ENCODE measurements at places on chromosomes 5 and 9.

DNA sequence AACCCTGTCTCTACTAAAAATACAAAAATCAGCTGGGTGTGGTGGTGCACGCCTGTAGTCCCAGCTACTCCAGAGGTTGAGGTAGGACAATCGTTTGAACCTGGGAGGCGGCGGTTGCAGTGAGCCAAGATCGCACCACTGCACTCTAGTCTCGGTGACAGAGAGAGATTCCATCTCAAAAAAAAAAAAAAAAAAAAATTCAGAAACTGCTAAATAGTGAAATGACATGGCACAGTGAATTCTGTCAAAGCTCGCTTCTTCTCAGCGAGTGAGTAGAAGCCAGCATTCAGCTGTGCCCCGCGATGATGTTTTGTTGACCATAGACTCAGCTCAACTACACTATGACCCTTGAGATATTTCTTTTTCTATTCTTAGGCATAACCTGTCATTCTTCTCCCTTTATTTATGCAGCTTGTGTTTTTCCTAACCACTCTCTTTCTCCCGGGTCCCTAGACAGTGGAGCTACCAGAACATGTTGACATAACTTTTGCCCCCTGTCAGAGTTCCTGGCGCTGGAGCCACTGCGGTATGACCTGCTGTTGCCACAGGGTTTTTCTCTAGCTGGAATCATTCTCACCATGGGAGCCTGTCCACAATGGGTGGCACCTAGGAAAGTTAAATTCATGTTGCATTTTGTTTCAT, 13.5 kb upstream of the IQGAP2 start:
- DNase-seq = no peak

- DNase-seq = no peak
These were observed 453.5 kb downstream of the GADD45G start for GRCh38 chr9:90058182-90058763.

GRCh38 chr5:177317959-177318377, 6.3 kb upstream of the MXD3 start:
- no peak for DNase-seq

GRCh38 chr5:131914472-131914871, 31.0 kb downstream of the MEIKIN start:
- no peak for DNase-seq

GRCh38 chr5:163619273-163619934, 114.0 kb downstream of the MAT2B start:
- DNase-seq = no peak

GRCh38 chr5:147508711-147509040, 1.2 kb downstream of the DPYSL3 start:
- no peak for DNase-seq

GRCh38 chr5:124919076-124919475, 172.6 kb upstream of the ZNF608 start:
- no peak for DNase-seq

DNA sequence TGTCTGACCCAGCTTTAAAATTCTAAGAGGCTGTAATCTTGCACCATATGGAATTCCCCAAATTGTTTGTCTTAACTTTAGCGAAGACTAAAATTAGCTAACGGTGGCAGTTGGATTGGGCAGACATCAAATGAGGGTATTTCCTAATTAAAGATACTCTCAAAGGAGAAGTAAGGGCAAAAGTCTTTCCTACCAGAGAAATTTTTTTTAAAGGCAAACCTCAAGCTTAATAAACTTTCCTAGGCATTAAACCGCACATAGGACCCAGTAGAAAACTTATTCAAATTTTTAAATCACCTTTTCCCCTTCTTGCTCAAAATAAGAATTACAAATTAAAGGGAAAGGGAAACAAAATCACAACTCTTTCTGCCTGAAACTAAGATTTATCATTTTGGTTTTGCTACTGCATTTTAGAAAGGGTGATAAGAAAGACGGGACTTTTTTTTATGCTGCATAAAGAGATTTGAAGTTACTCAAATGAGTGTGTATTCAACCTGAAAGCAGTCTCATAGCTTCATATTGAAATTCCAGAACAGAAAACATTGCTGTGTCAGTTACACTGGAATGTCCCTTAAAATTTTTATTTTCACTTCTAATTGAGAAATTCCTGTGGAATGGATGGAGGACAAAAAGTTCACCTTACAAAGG, 189.1 kb upstream of the PTGER4 start:
- DNase-seq = no peak

- no peak for DNase-seq
These were observed 170.5 kb downstream of the TLE4 start for GRCh38 chr9:79742110-79742721.

- no peak for DNase-seq
These were observed 250.7 kb downstream of the ANXA1 start for GRCh38 chr9:73402081-73403028.

GRCh38 chr5:64978546-64978945, 209.8 kb downstream of the CWC27 start:
- DNase-seq = no peak

GRCh38 chr5:31362529-31362900, 169.0 kb downstream of the CDH6 start:
- no peak for DNase-seq

- DNase-seq = no peak
These were observed 143.6 kb downstream of the MRPS30 start for GRCh38 chr5:44952376-44952775.

GRCh38 chr9:111924281-111924680, 27.7 kb downstream of the UGCG start:
- no peak for DNase-seq

DNA sequence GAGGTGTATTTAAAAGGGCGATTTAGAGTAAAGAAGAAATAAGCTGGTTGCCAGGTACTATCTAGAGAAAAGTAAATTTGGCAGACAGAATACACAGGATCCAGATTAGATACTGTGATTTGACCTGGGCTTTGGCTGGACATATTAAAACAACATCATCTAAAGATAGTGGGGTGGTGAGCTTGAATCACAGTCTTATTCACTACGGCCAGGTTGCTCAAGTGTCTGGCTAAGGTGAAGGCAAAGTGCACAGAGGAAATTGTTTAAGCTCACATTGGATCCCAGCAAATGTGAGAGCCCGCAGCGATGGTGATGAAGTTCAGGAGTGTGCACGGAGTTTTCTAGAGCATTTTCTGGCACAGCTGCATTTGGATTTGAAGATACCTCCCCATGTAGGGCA, 398.2 kb upstream of the MEF2C start:
- DNase-seq = no peak

- no peak for DNase-seq
These were observed 116.0 kb downstream of the KCNN2 start for GRCh38 chr5:114477816-114478334.

GRCh38 chr9:124419832-124420489, 4.7 kb upstream of the PSMB7 start:
- no peak for DNase-seq

DNA sequence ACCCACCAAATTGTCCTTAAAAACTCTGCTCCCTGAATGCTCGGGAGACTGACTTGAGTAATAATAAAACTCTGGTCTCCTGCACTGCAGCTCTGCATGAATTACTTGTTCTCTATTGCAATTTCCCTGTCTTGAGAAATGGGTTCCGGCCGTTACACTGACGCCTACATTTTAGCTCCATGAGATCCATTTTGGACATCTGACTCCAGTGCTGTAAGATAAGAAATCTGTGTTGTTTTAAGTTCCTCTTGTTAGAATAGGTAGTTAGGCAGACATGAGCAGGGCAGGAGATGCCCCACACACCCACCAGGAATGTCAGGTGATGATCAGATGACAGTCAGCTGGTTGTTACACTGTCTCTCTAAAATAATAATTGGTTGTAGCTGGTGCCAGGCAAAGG, 125.8 kb upstream of the SHB start:
- DNase-seq = no peak

DNA sequence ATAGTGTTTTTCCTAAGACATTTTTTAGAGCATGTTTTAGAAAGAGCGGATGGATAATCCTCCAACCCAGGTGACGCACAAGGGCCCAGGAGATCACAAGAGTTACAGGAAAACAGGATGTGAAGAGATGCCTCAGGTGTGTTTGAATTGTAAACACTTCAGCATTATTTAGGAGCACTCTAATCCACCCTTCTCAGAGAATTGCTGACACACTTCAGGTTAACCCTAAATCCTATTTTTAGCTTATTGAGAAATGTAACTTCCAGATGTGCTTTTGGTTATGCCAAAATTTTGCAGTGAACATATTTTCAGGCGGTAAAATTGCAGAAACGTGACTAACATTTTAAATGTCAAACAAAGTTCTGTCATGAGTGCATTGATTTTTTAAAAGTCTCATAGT, 755.4 kb upstream of the CTNND2 start:
- no peak for DNase-seq

DNA sequence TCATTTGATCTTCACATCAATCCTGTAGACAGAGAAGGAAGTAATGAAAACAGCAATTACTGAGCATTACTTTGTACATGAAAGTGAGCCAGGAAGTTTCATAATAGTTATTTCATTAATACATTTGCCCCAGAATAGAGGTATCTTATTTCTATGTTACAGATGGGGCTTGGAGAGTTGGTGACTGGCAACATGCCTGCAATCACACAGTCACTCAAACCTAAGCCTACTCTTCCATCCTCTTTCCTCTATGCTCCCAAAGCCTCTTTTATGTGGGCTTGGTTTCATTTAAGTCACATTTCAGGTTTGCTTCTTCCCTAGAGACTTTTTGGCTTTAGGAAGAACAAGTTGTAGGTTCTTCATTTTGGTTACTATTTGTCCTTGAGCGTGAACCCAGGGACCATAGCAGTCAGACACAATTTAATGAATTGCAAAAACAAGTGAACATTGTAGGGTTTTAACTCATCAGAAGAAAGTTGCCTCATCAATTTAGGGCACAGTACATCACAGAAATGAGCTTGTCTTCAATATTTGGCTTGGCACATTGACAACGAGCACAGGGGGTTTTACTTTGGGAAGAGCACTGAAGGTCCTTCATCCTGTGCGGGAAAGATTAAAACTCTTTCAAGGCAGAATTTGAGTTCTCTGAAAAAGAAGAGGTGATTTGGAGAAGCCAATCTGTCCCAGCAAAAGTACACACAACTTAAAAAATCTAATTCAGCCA, 381.1 kb downstream of the TMEM38B start:
- no peak for DNase-seq

GRCh38 chr5:14557791-14558415, 23.7 kb upstream of the OTULINL start:
- DNase-seq = no peak

DNA sequence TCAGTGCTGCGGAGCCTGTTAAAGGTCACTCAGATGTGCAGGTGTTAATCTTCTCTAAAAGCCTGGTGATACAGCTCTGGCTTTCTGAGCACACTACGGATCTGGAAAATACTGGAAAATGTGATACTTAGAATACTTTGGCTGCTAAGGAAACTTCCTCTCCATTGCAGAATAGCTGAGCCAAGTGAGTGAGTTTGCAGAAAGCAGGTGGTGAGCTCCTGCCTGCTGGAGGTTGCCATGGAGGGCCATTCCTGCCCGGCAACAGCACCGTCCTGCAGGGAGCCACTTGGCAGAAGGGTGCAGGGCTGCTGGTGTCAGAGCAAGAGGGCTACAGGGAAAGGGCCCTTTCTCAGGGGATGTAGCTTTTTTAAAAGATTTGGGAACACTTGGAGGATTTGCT, 40.7 kb downstream of the SECISBP2 start:
- no peak for DNase-seq

- no peak for DNase-seq
These were observed 31.9 kb downstream of the CAMK4 start for GRCh38 chr5:111256128-111256527.

DNA sequence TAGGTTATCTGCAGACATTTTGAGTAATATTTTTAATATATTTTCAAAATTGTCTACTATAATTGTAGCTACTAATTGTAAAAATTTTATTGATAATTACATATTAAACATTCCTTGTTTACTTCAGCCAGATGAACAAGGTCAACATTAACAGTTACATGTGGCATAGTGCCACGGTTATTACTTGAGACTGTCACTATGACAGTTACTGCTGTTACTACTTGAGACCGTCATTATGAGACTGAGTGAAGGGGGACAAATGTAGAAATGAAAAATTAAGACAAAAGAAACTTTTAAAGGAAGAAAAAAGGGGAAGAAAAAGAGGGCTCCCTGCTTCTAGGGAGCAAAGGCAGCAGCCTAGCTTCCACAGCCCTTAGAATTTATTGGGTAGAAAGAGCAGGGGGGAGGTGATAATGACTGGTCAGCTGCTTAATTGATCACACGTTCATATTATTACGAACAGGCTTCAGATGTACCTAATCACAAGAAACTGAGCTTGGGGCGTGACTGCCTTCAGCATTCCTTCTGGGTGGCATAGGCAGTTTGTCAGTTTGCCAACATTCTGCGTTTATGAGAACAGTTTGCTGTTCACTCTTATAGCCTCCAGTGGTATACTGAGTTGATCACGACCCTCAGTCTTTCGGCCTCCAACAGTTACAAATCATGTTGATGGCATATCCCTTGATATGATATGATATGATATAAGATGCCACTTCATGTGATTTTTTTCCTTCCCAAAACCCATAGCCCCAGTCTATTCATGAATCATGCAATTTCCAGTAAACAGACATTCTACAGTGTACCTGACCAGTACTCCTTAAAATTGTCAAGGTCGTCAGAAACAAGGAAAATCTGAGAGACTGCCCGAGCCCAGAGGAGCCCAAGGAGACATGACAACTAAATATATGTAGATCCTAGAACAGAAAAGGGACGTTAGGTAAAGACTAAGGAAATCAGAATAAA, 13.1 kb downstream of the MARCHF6 start:
- no peak for DNase-seq

DNA sequence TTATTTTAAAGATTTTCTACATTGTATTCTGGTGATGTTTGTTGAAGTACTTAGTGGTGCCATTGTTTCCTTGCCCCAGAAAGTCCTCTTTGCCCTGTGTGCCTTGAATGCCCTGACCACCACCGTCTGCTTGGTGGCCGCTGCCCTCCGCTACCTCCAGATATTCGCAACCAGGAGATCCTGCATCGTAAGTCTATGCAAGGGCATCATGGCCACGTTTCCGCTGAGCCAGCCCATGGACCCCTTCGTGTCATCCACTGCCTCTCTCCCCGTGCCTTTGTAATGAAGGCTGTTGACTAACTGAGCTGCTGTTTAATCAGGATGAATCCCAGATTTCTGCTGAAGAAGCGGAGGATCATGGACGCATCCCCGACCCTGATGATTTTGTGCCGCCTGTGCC, 52.3 kb downstream of the ENTREP1 start:
- no peak for DNase-seq

DNA sequence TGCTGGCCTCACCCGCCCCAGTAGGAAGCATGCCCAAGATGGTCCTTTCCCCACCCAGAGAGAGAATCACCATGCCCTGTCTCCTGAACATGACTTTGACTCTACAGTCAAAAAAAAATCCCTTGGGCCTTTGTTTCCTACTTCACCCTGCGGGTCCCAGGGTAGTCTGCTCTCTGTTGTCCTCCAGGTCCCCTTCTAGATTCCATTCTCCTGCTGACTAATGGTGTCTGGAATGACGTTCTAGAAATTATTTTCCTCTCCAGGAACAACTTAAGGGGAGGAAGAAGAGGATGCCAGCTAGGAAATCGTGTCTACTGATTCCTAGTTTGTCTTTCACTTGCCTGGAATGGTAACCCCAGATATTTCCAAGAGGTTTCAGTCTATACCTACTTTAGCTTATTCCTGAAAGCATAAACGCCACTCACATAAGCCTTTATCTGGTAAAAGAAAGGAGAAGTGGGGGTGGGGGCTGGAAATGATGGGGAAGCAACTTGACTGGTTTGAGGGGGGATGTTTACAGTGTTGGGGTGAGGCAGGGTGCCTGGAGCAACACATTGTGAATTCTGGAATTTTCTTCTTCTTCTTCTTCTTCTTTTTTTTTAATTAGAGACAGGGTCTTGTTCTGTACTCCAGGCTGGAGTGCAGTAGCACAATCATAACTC, 93.9 kb downstream of the SNX18 start:
- DNase-seq = no peak
